ENCODE measurements at places on chromosomes 7 and 10. TPM values are rescaled to one million over a fixed set of nuclear protein-coding genes. Genes with fewer than 3 reads are reported as not detected.
A peak's percentile ranks its signal among the peaks of the same experiment; 100 is the strongest.

Gene EN2
- not detected for total RNA-seq

Gene SEMA3A
- total RNA-seq = 0.13 TPM

- DNase-seq = no peak
Observed at GRCh38 chr7:65430344-65431186, 56.9 kb downstream of the ZNF92 start.

GRCh38 chr7:110521357-110521911 lies 569.5 kb upstream of the LRRN3 start:
- DNase-seq = no peak

DNA sequence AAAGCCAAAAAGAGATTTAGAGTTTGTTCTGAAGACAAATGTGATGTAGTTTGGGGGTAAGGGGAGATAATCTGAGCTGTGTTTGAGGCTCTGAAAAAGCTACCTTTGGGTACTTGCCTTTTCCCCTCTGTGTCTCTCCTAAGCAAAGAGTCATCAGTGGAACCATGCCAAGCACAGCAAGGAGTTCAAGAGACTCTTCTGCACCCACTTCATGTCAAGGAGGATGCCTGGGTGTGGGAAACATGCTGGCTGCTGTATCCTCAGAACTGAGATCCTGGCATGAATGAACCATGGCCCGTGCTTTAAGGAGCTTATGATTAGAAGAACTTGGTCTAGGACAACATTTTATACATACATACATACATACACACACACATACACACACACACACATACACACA lies 142.9 kb downstream of the NOC3L start:
- no peak for DNase-seq

- peak; percentile 58 for DNase-seq
Observed at GRCh38 chr7:105003275-105003674, 10.7 kb upstream of the KMT2E start.

Gene SORCS3
- total RNA-seq = not detected

GRCh38 chr10:42979721-42980467 lies 97.0 kb upstream of the RET start:
- no peak for DNase-seq

GRCh38 chr10:63229161-63229560 lies 96.0 kb downstream of the NRBF2 start:
- DNase-seq = no peak

GRCh38 chr10:126892226-126893175 lies 12.7 kb upstream of the DOCK1 start:
- DNase-seq = no peak

DNA sequence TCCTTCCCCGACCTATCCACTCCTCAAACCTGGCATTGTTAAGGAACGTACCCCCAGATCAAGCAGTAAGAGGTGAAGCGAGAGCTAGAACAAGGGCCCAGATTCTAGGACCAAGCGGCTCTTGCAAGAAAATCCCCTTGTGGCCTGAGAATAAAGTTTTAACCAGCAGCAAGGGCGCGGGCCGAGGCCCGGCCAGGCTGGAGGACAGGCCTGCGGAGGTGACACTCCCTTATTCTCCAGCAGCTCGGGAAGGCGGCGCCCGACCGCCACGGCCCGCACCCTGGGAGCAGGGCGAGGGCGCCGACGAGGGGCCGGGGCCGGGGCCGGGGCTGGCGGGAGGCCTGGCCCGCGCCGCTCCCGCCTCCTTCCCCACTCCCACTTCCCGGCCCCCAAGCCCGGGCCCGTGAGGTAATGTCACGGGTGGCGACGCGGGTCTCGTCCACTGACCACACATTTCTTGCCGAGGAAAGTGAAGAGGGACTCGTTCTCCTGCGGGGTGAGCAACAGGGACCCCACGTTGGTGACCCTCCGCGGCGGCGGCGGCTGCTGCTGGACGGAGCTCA lies 551 bp downstream of the WASL start:
- DNase-seq = no peak

GRCh38 chr10:70115948-70116682 lies 16.5 kb downstream of the AIFM2 start:
- DNase-seq = peak; percentile 44

Gene ATOH7
- total RNA-seq = not detected

DNA sequence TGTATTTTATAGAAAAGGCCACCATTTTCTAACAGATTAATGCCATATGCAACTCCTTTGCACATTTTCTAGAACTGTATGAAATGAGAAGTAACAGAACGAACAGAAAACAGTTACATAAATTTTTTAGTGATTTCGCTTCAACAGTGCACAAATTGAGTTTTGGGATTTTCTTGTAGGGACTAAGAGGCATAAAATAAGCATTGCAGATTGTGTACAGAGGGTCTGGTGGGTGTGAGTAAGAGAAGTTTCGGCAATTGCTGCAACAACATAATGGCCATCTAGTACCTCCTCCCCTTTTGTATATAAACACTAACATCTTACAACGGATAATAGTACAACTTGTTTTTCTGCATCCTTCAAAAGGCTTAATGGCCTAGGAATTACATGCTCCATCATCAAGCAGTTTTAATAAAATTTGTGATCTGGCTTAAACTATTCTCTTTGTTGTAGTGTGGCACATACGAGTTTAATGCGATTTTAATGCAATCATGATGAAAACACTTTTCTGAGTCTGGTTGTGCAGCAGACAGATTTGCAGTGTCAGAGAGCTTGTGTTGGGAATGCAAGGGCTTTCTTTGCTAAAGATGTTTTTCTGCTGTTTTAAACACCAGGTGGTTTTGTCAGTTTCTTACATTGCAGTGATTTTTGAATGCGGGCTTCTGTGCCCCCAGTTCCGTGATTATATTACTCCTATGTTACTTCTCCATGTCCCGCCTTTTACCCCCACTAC lies 2.9 kb downstream of the GLCCI1 start:
- DNase-seq = no peak

Gene ADAMTS14
- 1.5 TPM for total RNA-seq

- peak; percentile 77 for DNase-seq
Observed at GRCh38 chr7:121547544-121548092, 151.5 kb upstream of the FAM3C start.

DNA sequence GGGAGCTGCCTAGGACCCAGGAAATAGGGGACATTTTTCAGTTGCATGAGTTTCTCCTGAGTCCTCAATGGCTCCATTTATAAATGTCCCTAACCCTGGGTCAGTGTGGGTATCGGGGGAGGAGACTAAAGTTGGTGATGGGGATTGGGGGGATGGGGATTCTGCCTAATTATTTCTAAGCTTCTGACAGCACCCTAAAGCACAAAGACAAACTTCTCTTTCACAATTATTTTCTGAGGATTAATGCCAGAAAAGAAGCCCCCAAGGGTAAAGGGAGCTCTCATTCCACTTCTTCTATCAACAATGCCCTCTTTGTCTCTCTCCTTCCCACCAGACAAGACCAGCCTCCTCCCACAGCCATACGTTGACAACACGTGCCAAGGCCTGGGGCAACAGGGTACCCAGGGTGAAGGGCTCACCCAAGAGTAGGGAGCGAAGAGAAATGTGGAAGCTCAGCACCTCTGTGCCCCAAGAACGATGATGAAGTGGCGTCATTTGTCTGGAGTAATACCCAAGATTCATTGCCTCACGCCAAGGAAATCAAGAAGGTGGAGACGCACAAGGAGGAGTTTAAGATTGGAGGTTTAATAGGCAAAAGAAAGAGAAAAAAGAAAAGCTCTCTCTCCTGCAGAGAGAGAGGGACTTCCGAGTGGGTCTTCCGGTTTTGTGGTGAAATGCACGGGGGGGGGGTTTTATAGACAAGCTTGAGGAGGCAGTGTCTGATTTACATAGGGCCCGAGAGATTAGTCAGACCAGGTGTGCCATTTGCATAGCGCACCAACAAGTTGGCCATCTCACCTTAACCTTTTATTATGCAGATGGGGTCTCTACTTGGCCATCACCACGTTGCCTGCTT lies 14.4 kb upstream of the GJC3 start:
- DNase-seq = peak; percentile 10

Gene AS3MT
- not detected for total RNA-seq

- no peak for DNase-seq
Observed at GRCh38 chr7:20270867-20271266, 53.7 kb upstream of the MACC1 start.

Gene ALOX5
- 8.6 TPM for total RNA-seq

Gene PODXL
- 0.35 TPM for total RNA-seq

- no peak for DNase-seq
Observed at GRCh38 chr7:51639661-51640334, 323.2 kb upstream of the COBL start.

DNA sequence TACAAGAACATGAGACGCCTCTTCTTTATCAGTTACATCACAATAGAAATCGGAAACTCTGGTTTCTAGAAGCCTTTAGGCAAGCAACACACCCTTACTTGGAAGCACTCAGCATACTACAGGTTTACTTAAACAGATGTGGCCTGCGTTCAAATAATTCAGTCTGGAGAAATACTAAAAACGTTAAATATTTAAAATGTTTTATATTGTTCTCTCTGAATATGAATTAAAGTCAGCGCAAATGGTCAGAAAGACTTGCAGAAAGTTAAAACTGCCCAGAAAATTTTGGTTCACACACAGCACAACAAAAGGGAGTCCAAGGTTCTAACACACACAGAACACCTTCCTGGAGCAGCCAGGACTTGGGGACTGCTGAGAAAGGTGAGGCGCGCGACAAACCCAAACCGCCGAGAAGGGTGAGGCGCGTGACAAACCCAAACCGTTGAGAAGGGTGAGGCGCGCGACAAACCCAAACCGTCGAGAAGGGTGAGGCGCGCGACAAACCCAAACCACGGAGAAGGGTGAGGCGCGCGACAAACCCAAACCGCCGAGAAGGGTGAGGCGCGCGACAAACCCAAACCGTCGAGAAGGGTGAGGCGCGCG lies 25.8 kb downstream of the ESYT2 start:
- no peak for DNase-seq

DNA sequence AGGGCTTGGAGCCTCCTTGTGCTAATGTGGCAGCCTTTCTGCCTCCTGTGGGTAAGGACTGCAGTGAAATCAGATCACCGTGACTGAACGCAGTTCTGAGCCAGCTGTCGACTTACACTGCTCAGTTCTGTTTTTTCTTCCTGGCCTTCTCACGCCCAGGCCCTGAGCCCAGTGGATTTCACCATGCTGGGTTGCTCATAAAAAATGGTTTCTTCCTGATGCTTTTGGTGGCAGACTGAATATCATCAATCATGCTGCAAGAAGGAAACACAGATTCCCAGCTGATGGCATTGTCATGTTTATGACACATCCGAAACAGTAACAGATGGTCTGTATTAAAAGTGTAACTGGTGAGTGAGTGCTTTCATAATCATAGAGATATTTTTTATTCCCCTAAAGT lies 389.6 kb downstream of the GALNT17 start:
- no peak for DNase-seq

DNA sequence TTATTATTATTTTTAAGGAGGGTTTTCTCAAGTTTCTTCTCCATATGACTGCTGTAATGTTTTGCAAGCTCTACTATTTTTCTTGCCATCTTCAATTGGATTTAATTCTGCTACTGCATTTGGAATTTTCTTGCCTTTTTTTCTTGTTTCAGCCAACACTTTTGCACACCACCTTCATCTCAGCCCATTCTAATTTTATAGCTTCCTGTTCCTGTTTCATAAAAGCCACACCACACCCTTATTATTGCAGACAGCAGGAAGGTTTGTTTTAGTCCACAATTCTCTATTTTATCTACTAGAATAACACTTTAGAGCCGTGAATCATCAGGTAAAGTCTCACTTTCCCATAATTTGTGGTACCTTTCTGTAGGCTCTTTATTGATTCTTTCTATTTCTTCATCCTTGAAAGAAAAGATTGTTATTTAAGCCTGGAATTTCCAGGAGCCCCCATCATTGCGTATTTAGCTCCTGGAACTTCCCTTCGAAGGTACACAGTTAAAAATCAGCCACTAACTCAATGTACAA lies 209.3 kb upstream of the TBX20 start:
- DNase-seq = no peak

- DNase-seq = no peak
Observed at GRCh38 chr10:127386606-127387327, 162.3 kb upstream of the NPS start.

GRCh38 chr10:26696786-26697162 lies 727 bp upstream of the PDSS1 start:
- DNase-seq = no peak

GRCh38 chr7:24788961-24789576 lies 31.8 kb upstream of the GSDME start:
- no peak for DNase-seq

All from natural killer cell (primary cell).